ENCODE measurements at places on chromosomes 4 and X.

- no peak for DNase-seq
Measured at GRCh38 chrX:8272821-8273220, 101.8 kb upstream of the VCX2 start.

- no peak for DNase-seq
Measured at GRCh38 chr4:147933316-147933715, 201.4 kb downstream of the ARHGAP10 start.

GRCh38 chrX:49155900-49156837 is 6.4 kb upstream of the MAGIX start:
- DNase-seq = no peak

GRCh38 chr4:113781439-113782040 is 20.0 kb upstream of the CAMK2D start:
- no peak for DNase-seq

- no peak for DNase-seq
Measured at GRCh38 chr4:122716825-122717448, 15.6 kb upstream of the BBS12 start.

GRCh38 chrX:121781991-121782390 is 734.6 kb downstream of the GLUD2 start:
- DNase-seq = no peak

DNA sequence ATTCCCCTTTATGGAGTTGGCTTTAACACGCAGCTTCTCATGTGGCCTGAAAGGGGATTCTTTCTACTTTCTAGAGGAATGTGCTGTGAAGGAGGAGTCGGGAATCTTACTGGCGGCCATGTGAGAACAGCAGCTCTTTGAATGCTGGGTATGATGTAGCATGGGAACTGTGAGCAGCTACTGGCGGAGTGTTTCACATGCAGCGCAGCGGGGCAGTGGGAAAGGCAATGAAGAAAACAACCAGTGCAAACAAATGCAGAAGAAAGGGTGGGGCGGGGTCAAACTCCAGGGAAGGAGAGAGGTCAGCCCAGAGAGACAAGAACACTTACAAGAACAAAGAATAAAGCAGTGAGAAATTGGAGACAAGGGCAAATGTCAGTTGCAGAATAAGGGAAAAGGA is 363.8 kb upstream of the FTHL17 start:
- peak; percentile 68 for DNase-seq

GRCh38 chr4:185587427-185588161 is 52.3 kb upstream of the PDLIM3 start:
- DNase-seq = peak; percentile 42

GRCh38 chr4:82362565-82362964 is 11.2 kb downstream of the HNRNPD start:
- DNase-seq = no peak

- peak; percentile 2 for DNase-seq
Measured at GRCh38 chr4:94253036-94253435, 45.4 kb downstream of the SMARCAD1 start.

GRCh38 chrX:137573324-137574101 is 7.6 kb downstream of the ZIC3 start:
- DNase-seq = no peak

DNA sequence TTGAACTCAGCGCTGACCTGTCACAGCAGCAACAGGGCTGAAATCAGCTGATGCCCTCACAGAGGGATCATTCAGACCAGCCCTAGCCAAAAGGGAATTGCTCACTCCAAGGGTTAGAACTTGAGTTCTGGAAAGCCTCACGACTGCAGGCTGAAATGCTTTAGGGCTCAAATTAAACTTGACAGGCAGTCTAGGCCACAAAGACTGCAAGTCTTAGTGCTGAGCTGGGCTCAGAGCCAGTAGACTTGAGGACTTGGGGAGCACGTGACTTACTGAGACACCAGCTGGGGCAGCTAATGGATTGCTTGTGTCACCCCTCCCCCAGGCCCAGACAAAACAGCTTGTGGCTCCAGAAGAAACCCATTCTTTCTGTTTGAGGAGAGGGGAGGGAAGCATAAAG is 119.0 kb upstream of the SLC6A14 start:
- DNase-seq = no peak

DNA sequence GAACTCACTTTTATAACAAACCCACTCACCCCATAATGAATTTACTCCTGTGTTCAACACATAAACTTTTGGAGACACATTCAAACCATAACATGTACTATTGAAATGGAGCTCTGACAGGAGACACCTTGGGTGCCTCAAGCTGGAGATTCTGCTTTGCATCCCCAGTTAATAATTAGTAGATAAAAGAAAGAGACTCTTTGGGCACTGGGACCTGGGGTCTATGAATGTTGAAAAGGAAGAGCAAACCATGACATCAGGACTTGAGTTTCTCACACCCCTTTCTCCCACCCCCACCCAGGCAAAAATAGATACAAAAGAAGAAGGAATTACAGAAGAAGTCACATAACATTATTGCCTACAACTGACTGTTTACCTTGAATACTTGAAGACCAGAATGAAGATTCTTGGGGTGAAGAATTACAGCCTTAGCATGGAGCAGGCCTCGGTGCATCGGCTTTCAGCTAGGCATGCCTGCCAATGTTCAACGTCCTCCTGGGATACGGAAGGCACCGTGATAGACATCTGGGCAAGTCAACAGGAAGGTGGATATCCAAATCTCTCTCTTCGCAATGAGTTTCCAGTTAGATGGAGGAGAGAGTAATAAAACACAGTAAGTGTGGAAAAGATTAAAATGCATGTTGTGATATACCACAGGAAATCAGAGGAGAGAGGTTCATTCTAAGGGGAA is 316.0 kb downstream of the TRIML1 start:
- no peak for DNase-seq
